T-helper 2 cell (primary cell): ENCODE measurements at places on chromosomes 3 and 15.

GRCh38 chr15:53976844-53977392 lies 1.3 kb upstream of the UNC13C start:
- DNase-seq: no peak

DNA sequence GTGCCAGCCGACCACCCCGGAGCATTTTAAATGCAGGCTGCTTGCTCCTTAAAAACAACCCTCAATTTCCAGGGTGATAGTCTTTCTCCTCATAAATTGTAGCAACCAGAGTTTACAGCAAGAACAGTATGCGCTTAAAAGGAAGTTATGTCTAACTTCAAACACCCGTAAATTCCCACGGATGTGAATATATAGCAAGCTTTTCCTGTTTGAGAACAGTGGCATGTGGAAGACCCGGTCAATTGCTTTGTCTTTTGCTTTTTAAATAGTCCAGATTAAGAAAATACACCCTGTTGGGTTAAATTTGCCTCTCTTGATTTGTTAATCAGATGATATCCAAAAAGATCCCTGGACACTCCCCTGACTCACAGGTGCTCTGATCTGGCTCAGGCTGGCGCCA lies 20.8 kb downstream of the MRPS25 start:
- DNase-seq: no peak

- DNase-seq: no peak
These were observed 1077.1 kb downstream of the ZPLD1 start for GRCh38 chr3:103511891-103512290.

DNA sequence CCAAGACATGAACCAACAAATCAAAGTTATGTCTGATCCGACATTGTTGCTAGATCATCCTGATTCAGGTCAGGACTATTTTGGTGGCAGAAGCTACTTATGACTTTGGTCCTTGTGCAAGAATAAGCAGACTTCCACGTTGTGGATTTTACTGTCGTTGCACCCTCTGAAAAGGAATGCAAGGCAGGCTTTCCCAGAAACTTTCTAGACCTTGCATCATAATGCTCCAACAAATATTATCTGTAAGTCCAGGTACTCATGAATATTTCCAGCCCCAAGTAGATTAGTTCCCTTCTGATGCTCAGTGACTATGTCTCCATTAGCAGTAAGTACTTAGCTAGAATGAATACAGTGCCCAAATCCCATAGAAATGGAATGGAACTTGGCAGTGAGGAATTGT lies 203.3 kb upstream of the LRRFIP2 start:
- DNase-seq: no peak

DNA sequence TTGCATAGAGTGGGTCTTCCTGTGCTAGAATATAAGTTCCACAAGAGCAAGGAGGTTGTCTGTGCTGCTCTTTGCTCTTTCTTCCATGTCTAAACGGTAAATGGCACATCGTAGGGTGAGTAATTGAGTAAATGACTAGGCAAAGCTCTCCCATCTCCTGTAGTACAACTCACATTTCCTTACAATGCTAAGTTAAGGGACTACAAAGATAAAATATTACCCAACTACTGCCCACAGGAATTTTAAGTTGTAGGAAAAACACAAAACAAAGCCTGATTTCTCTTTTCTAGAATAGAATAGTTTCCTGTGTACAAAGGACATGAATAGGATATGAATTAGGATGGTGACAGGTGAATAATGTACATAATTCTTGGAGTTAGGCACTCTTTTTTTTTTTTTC lies 19.9 kb upstream of the LRIG1 start:
- DNase-seq: no peak

GRCh38 chr3:94704467-94704866 lies 641.6 kb downstream of the NSUN3 start:
- DNase-seq: no peak

- no peak for DNase-seq
These were observed 79.8 kb upstream of the PFN2 start for GRCh38 chr3:150050510-150050909.

GRCh38 chr3:184354754-184355153 lies 6.7 kb downstream of the CLCN2 start:
- no peak for DNase-seq

- no peak for DNase-seq
These were observed 29.7 kb downstream of the PLXND1 start for GRCh38 chr3:129576514-129577352.

GRCh38 chr3:47954567-47954966 lies 61.6 kb downstream of the MAP4 start:
- DNase-seq: no peak

DNA sequence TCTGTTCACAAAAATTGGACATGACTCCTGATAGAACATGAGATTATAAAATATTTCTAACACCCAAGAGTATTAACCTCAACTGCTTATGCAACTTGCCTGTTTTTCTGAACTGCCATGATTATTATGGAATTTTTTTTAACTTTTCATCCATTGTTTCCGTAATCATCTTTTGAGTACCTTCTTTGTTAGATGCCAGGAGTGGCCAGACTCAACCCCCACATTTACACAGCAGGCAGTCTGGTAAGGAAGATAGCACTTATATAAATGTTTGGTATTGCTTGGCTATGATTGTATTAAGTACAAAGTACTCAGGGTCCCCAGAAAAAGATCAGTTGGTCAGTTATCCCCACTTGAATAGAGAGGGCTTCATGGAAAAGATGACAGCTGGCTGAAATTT lies 74.3 kb downstream of the CRYBG3 start:
- no peak for DNase-seq

DNA sequence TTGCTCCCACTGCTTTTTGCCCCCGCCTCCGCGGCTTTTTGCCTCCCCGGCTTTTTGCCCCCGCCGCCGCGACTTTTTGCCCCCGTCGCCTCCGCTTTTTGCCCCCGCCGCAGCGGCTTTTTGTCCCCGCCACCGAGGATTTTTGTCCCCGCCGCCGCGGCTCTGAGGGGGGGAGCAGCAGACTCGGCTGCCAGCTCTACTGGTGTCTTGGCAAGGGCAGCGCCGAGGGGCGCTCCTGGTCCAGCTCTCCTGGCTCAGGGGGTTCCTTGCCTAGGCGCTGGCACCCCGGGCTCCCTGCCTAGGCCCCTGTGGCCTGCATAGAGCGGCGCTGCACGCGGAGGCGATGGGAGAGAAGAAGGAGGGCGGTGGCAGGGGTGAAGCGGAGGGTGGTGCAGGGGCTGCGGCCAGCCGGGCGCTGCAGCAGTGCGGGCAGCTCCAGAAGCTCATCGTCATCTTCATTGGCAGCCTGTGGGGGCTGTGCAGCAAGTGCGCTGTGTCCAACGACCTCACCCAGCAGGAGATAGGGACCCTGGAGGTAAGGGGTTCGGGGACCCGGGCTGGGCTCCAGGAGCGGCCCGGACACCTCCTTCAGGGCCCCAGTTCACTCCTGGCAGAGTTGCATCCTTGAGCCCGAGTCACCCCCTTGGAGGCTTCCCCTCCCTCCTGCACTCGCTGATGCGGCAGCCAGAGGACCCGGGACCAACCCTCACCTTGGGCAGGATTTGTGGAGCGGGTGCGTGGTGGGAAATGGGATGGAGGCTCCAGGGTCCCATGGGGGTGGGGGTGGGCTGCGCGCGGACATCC lies 642.4 kb downstream of the GOLGA6L6 start:
- DNase-seq: no peak

GRCh38 chr3:146883288-146883687 lies 278.1 kb upstream of the PLSCR5 start:
- no peak for DNase-seq

GRCh38 chr3:85304360-85304964 lies 345.7 kb downstream of the CADM2 start:
- no peak for DNase-seq

- no peak for DNase-seq
These were observed 237.7 kb upstream of the EIF1B start for GRCh38 chr3:40071683-40072238.

DNA sequence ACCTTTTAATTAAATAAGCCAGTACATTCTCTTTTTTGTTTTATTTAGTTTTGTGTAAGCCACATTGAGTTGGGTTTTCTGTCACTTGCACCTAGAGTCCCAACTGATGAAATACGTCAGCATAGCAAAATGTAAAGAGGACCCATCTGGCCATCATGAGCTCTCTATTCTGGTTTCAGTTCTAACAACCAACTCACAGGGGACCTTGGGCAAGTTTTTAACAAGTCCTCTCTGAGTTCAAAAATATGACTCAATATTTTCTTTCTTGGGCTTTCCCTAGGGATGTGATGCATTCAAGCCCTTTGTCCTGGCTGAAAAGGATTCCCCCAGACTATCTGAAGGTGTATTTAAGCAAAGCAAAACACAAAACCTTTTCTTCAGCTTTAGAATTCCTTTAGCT lies 32.9 kb downstream of the PLCH1 start:
- DNase-seq: no peak

- DNase-seq: no peak
These were observed 176.7 kb upstream of the GOLIM4 start for GRCh38 chr3:168272343-168272985.

GRCh38 chr3:170425491-170426239 lies 7.0 kb downstream of the CLDN11 start:
- no peak for DNase-seq

DNA sequence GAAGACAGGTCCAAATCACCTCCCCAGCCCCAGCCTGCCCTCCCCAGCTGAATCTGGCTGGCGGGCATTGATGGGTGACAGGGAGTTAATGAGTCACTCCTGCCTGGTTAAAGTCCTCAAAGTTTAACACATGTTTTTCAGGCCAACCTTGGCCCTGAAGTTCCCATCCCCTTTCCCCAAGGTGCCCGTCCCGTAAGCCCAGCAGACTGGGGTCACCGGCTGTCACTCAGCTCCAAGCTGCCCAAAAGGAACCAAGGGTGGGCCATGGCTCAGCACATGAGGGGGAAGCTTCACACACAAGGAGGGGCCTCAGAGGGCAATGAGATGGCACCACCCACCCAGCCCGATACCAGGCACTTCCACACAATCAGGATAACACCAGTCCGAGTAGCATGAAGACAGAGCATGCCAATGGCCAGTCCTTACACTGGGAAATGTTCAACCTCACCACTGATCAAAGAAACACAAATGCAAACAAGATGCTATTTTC lies 10.2 kb upstream of the KLF15 start:
- no peak for DNase-seq

GRCh38 chr3:142029052-142029642 lies 120.2 kb downstream of the TFDP2 start:
- DNase-seq: no peak

DNA sequence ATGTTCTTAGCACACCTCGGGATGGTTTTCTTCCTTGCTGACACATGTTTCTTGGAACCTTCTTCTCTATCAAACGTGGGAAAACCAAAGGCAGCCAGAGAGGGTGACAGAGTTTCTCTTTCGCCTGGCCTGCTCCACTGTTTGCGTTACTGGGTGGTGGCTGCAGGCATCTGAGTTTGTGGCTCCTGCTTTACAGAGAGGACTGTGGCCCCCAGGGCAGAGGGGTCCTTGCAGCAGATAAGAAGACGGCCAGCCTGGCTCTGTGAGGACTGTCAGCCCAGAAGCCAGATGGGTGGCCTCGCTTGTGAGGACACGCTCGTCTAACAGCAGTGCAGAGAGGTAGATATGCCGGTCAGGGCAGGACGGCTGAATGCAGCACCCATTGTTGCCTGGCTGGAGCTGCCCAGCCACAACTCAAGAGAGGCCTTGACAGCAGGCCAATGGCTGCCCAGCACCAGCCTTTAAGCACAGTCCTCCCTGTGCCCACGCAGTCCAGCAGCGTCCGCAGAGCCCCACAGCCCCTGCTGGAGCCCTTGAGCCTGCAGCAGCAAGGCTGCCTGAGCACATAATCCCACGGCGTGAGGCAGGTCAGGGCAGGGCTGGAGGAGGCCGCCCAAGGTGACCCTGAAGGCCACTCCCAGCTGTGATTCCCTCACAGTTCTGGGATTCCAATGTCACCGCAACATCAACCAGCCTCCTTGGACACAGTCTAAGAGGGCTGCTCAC lies 15.0 kb upstream of the SPTBN5 start:
- DNase-seq: no peak

- no peak for DNase-seq
These were observed 67.2 kb downstream of the EIF4E3 start for GRCh38 chr3:71657831-71658530.

DNA sequence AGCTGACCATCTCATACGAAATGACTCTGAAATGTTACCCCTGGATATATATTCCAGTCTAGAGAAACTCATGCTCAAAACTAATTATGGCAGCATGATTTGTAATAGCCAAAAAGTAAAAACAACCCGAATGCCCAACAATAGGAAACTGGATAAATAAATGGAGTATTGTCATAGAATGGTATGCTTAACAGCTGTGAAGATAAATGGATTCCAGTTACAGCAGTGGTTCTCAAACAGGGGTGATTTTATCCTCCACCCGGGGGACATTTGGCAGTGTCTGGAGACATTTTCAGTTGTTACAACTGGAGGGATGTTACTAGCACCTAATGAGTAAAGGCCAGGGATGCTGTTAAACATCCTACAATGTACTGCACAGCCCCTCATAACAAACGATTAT lies 52.3 kb upstream of the PIAS1 start:
- DNase-seq: no peak

GRCh38 chr3:130528120-130528519 lies 11.1 kb downstream of the COL6A6 start:
- DNase-seq: no peak

DNA sequence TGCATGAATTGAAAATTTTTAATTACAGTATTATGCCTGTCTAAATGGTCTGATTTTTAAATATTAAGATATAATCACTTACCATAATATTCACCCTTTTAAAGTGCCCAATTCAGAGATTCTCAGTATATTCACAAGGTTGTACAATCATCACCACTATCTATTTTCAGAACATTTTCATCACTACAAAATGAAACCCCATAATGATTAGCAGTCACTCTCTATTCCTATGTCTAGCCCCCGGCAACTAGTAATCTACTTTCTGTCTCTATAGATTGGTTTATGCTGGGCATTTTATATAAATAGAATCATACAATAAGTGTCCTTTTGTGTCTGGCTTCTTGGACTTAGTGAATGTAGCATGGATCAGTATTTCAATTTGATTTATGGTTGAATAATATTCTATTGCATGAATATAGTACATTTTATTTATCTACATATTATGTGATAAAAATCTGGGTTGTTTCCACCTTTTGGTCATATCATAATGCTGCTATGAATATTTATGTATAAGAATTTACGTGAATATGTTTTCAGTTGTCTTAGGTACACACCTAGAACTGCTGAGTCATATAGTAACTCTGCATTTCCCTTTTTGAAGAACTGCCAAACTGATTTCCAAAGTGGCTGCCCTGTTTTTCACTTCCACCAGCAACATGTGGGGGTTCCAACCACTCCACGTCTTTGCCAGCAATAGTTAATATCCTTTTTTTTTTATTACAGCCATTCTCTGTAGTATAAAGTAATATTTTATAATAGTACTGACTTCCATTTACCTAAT lies 485.7 kb upstream of the ZNF385D start:
- DNase-seq: no peak
